ENCODE measurements at places on chromosomes 2 and 18.

DNA sequence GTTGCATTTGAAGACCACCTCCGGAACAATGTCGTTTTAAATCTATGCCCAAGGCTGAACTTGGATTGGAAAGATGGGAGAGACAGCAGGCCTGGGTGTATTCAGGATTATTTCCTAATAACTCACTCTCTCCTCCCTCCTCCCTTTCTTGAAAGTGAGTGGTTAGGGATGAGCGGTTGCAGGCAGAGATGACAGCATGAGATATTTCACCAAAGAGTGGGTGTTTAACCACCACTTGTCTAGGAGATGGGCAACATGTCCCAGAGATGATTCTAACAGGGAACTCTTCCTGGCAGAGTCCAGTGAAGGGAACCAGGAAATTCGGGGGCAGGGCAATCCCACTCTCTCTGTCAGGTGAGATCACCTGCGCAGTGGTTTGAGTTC lies 123.2 kb downstream of the KCTD1 start:
- no peak for DNase-seq

GRCh38 chr2:173062801-173063200 lies 12.8 kb upstream of the MAP3K20 start:
- DNase-seq = no peak

DNA sequence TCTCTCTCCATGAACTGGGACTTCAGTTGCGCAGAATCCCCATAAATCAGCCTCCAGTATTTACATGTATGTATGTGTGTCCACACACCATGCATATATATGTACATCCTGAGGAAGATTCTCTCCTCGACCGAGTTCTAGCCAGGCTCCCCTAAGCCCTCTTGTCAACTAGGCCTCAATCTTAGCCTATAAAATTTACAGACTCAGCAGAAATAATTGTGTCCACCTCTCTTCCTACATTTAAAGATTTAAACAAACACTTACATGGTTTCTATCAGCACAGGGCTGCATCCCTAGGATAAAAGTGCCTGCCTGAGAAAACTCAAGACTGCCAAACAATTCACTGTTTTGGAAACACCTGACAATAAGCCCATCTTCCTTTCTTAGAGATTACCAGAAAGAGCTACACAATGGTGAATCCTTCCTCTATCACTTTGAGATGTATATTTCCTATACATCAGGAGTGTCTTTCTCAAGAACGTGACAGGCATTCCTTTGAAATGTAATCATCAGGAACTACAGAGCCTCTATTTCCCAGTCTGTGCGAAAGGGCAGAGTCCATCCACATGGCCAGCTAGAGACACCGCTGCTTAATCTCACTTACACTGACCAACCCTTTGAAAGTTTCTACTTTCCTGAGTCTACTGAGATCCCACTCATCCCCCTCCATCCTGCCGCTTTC lies 39.5 kb downstream of the ZNF519 start:
- no peak for DNase-seq

GRCh38 chr2:17363846-17364245 lies 154.4 kb downstream of the RAD51AP2 start:
- no peak for DNase-seq
